Stimulated activated CD8-positive, alpha-beta memory T cell treated with anti-CD3 and anti-CD28 coated beads, Interleukin-4, amount 100 ng/mL, for 4 hours (primary cell): ENCODE measurements at places on chromosomes 7 and 10.

DNA sequence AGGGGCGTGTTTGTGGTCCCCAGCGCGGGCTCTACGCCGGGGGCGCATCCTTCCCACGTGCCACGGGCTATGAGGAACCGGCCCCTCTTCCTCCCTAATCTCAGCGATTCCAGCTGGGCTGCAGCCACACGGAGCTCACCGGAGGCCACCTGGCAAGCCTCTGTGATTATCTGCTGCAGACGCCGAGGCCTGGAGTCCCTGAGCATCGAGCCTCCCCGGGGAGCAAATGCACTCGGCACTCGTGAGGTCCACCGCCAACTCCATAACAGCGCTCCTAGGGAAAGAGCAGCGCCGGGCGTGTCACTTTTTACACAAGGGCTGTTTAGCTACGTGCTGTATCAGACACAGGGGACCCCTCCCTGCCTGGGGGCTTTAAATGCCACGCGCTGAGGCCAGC, 101.2 kb downstream of the DYNC2I1 start:
- DNase-seq, result no peak

GRCh38 chr7:43700059-43700501, 29.2 kb downstream of the COA1 start:
- DNase-seq, result no peak

- DNase-seq, result no peak
Observed at GRCh38 chr7:141072548-141073172, 1.2 kb upstream of the TMEM178B start.

DNA sequence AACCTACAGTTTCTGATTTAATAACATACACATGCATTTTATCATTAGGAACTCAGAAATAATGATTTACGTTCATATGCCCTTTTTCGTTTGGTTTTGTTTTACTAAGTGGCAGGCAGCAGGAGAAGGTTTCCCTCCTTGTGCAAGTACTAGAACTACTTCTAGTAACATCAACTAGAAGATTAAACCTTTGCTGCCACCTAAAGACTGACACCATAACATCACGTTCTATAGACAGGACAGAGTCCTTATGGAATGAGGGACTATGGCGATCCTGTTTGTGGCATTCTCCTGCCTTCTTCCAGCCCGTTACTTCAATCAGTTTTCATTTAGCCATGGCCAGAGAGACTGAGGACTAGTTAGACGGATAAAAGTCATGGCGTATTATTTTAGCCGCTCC, 53.2 kb downstream of the GAD2 start:
- DNase-seq, result no peak

DNA sequence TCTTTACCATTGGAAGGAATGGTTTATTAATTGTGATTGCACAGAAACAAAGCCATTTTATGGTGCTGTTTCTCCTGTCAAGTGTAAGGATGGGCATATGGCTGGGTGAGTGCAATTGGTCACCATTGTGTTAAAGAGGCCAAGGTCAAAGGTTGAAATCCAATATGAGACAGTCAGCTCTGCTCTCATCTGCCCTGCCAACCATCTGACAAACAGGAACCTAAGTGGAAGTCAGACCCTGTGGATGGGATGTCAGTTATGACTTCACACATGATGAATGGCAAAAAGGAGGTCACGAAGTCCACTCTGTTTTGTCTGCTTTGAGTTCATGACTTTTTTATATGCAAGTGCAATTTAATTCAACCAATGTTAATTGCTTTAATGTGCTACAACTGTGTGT, 172.7 kb upstream of the TMEM229A start:
- no peak for DNase-seq

DNA sequence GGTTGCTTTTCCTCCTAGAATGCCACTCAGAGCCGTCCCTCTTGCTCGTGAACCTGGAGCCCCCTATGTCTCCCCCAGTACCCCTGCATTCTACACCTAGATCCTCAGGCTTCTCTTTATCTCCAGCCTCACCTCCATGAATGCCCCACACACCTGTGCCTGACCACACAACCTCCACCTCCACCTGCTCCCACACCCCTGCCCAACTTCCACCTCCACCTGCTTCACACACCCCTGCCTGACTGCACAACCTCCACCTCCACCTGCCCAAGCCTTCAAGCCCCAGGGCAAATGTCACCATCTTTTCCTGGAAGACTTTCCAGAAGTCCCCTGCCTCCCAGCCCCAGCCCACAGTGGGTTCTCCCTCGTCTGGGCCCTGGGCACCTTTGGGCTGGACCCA, 6.9 kb upstream of the LFNG start:
- no peak for DNase-seq

DNA sequence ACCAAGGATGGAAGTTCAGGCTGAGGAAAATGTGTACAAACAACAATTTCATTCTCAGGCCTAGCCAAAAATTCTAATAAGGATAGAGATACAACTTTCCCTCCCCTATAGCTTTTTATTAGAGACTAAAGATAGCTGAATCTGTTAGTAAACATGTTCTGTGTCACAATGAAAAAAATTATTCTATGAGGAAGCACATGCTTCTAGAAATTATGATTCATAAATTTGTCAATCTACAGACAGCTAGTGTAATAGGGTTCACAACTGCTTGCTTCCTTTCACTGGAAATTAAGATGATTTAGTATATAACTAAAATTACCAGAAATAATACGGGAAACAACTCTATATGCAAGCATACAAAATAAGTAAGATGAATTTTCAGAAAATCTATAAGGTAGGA, 56.6 kb downstream of the CCDC3 start:
- DNase-seq, result no peak

DNA sequence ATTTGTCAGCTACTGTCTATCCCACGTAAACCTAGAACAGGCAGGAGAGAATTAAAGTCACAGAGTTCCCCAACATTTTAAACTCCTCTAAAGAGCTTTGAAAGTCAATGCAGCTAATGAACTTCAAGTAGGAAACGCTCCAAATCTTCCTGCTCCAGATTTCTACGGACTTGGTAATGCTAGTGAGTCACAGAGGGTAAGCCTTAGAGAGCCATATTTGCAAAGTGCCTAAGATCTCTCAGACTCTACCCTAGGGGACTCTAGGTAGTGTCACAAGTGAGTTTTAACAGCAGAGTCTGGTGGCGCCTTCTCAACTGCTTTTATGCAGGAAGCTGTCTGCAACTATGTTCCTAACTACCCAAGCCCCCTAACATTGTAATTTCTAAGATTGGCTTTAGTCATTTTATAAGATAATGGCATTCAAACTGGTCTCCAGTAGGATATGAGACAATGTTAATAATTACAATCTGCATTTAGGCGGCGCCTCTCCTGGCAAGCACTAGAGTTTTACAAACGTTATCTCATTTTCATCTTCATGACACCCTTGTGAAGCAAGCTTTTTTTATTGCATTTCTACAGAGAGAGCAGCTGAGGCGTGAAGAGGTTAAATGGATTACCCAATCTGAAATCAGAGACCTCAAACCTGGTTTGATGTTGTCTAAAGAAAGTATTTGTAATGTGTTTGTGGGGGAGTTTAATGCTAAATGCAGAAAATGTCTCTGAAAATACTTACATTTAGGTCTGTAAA, 22.0 kb upstream of the FZD1 start:
- no peak for DNase-seq
